Effector CD8-positive, alpha-beta T cell (primary cell): ENCODE measurements at places on chromosomes 5 and 9.

GRCh38 chr5:178320281-178320855, 87.8 kb upstream of the PHYKPL start:
- no peak for DNase-seq

DNA sequence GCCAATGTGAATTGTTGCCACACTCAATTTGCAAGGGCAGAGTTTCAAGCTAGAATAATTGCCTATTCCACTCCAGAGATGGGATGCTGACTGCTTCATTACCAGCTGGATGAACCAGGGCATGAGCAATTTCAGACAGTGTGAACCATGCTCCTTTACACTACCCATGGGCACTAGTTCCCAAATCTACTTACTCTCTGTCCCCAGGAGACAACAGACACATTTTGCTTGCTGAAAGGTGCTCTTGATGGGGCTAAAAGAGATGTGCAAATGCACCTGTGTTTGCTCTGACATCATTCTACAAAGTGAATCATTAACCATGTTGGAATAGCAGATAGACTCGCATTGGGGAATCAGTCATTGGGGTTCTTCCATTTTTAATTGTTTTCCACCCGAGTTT, 522.3 kb upstream of the NUDT12 start:
- no peak for DNase-seq

- DNase-seq = no peak
Measured at GRCh38 chr5:5380298-5380697, 42.2 kb upstream of the ICE1 start.

GRCh38 chr5:150661086-150661485, at the start of gene MYOZ3:
Gene MYOZ3 (plus strand): TSS chr5:150661251. CDS start chr5:150662942, 1,691 bp downstream.
- no peak for DNase-seq

DNA sequence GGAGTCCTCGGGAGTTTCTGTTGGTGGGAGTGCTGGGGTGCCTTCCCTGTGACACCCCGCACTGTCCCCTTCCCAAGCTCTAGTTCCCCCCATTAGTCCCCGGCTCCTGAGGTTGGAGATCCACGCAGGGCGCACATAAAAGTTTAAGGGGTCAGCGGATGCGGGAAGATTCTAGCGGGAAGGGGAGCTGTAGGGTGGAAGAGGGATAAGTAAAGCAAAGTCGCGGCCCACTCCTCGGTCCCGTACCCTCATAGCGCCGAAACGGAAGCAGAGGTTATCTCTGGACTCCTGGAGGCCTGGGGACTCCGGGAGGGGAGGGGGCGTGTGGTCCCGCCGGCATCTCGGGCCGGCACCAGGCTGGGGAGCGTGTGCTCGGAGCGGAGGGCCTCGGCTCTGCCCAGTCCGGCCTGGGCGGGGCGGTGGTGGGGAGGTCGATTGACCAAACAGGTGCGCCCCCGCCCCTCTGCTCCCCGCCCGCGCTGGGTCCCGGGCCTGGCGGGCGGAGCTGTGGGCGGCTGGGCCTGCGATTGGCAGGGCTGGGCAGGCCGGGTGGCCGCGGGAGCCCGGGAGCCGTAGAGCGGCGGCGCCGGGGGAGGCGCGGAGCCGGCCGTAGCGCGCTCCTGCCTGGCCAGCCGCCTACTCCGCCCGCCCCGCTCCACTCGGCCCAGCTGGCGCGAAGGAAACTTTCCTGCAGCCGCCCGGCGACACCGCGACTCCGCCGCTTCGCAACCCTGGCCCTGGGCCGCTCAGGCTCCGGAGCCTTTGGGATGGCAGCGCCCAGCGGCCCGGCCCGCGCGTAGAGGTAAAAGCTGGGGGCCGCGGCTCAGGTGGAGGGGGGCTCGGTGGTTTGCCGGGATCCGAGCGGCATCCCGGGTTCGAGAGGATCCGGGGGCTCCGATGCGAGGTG, 52.2 kb upstream of the DAB2IP start:
- DNase-seq = no peak

DNA sequence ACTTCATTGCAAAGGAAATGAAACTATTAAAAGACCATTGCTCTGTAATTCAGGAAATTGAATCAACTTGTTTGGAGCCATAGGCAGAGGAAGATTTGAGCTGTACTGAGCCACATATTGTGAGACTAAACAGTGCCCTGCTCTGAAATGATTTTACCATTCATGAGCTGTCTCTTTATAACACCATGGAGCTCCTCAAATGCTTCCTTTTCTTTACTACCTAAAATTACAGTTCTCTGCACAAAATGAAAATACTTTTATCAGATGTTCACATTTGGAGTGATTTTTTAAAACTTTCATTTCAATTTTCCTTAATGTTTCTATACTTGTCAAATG, 97.9 kb downstream of the NLN start:
- DNase-seq = no peak

- no peak for DNase-seq
Measured at GRCh38 chr9:82865524-82865923, 197.4 kb downstream of the RASEF start.

DNA sequence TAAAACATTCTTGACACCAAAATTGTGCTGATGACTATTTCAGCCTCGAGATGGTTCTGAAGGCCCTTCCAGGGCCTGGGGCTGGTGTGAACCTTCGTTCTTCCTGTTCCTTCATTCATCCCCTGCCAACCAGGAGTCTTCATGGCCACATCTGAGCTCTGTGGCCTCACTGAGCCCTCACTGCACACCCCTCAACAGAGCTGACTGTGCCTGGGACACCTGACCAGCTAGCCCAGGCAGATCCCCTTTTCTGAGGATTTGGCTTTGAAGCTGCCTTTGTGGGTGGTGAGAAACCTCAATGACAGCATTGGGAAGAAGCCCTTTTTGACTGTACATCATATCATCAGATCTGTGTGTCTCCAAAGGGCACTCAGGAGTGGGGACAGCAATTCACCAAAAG, 13.8 kb downstream of the AK8 start:
- DNase-seq = no peak

- no peak for DNase-seq
Measured at GRCh38 chr5:79301046-79301712, 65.2 kb downstream of the JMY start.

DNA sequence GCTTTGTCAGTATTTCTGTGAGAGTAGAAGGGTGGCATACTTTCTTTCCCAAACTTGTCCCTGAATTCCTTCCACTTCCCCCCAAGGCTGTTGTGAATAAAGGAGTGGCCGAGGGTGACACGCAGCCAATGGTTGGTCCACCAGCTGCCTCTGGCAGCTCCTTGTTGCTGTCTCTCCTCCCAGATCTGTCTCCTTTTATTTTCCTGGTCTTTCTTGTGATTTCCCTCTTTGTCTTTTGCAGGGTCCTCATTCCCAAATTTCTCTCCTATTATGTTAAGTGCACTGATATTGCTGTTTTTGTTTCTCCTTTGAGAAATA, 137.5 kb upstream of the HMHB1 start:
- no peak for DNase-seq

- DNase-seq = no peak
Measured at GRCh38 chr9:135212961-135213360, 125.5 kb downstream of the OLFM1 start.

DNA sequence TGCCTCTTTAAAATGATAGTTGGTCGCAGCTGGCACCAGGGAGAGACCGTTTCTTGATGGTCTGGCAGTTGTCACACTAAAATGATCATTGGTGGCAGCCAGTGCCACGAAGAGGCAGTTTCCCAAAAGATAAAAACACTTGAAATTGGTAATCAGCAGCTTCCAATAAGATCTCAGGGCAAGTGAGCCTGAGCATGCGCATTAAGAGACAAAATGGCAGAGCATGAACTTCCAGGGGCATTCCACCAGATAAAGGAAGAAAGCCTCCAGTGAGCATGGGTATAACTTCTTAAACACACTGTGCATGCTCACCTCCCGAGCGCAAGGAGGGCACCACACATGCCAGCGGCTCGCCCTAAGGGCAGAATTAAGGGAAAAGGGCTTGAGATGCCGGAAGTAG, 1594.2 kb upstream of the CDH9 start:
- no peak for DNase-seq

GRCh38 chr5:149337736-149338135, 7.6 kb upstream of the GRPEL2 start:
- DNase-seq = no peak

DNA sequence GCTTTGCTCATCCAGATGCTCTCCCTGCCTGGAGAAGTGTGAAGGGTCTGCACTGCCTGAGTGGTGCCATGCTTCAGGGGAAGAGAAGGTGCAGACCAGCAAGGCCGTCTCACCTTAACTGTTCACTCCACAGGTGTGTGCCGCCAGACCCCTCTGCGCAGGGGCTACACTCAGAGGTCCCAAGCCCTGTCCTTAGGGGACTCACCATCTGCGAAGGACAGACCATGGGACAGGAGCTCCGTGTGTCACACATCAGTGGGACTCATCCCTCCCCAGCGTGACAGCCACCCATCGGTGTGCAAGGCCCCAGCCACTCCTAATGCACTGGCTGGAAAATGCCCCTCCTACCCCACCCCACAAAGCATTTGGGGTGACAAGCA, 142.9 kb downstream of the OLFM1 start:
- no peak for DNase-seq

- DNase-seq = no peak
Measured at GRCh38 chr5:103436656-103437055, 125.9 kb downstream of the NUDT12 start.

DNA sequence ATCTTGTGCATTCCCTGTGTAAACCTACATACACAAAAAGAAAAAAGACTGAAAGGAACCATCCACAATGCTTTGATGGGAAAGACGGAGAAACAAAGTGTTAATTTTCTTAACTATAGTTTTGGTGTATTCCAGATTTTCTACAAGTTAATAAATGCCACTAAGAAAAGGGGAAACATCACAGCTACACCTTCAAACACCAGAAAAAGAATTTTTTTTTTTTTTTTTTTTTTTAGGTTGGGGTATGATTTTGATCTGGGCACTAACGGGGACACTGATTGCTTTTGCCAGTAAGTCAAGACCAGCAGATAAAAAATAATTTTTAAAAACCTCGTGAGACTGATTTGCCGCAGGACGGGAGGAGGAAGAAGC, 334 bp upstream of the THG1L start:
- no peak for DNase-seq

GRCh38 chr5:89826938-89827337, 582.6 kb downstream of the CETN3 start:
- DNase-seq = no peak

DNA sequence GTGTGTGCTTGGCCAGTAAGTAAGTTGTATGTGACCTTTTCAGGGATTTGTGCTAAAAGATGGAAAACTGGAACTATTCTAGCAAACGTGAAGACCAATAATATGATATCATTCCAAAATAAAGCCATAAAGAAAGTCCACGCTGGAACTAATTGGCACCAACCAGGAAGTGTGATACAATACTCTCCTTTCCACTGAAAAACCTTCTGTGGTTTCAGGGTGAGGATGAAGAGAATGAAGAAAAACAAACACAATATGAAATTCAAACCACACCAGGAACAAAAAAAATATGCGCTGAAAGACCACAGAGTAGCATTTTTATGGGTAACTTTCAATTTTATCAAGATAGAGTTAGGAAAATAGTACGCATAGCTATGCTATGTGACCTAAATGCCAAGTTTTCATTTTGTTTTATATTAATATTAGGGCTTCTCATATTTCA, 105.8 kb downstream of the EFNA5 start:
- DNase-seq = no peak

- no peak for DNase-seq
Measured at GRCh38 chr5:8720506-8720905, 825.4 kb downstream of the SEMA5A start.

- no peak for DNase-seq
Measured at GRCh38 chr5:123512611-123513461, 859 bp downstream of the CSNK1G3 start.

DNA sequence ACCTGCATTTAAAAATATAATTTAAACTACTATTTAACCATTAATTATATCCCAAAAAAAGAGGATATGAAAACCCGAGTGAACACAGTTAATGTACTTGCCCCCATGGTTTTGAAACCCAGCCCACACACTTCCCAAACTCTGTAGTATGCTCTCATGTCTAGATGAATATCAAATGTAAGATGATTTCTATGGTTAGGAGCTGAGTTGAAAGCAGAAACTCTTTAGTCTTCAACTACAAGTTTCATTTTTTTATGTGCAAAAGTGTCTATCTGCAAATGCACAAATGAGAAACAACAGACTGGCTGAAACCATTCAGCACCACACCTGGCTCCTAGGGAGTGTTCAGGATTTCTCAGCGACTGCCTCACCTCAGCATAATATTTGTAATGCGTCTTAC, 183.3 kb downstream of the SEMA5A start:
- DNase-seq = no peak

- peak; percentile 4 for DNase-seq
Measured at GRCh38 chr5:99037668-99038067, 108.9 kb upstream of the CHD1 start.

DNA sequence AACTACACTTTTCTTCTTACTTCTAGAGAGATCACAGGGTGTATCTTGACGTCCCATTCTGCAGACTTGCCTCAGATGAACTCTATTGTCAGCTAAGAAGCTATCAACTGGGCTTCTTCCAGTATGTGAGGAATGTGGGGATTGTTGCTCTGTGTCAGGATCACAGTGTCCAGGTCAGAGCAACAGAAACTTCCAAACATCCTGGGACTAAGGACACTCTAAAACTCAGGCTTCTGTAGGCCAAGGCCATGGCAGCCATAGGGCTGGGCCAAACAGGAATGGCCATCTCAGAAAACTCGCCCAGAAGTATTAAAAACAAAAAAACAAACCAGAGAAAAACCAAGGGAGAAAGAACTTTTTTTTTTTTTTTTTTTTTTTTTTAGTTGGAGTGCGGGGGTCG, 210.0 kb upstream of the CLINT1 start:
- no peak for DNase-seq

DNA sequence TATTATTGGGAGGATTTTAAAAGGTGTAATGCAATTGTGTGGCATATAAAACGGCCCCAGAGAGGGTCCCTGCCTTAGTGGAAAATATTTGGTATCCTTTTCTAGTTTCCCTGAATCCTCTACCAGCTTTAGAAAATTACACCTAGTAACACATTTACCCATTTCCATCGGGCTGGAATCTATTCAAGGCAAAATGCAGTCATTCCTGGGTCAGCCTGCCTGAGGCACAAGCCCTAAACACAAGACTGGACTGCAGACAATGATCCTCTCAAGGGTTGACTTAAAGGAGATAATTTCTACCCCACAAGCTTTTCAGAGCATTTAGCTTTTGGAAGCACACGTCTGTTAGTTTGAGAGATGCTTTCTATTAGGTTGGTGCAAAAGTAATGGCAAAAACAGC, 124.4 kb upstream of the ADAMTSL1 start:
- no peak for DNase-seq

- no peak for DNase-seq
Measured at GRCh38 chr9:121278477-121279261, 10.7 kb downstream of the GSN start.

- DNase-seq = no peak
Measured at GRCh38 chr5:108735790-108736189, 11.9 kb upstream of the FER start.
